DMS53 (cell line): ENCODE measurements at places on chromosomes 12 and 14.

DNA sequence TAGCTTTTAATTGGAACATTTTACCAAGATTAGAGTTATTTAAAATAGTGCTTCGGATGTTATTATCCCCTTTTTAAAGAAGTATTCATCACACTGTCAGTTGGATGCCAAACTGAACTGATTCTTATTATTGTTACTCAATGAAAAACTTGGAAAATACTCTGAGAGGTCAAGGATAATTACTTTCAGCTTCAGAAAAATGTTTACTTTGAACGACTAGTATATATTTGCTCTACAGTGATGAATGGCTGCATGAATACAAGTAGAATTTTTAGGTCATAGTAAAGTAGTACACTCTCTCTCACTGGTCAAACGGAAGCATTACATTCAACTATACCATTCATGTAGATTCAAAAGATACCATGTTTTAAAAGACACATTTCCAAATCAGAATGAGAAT lies 269.2 kb downstream of the CCDC91 start:
- no peak for DNase-seq

- peak; percentile 4 for DNase-seq
These were observed 25.5 kb downstream of the NKX2-8 start for GRCh38 chr14:36556811-36557433.

DNA sequence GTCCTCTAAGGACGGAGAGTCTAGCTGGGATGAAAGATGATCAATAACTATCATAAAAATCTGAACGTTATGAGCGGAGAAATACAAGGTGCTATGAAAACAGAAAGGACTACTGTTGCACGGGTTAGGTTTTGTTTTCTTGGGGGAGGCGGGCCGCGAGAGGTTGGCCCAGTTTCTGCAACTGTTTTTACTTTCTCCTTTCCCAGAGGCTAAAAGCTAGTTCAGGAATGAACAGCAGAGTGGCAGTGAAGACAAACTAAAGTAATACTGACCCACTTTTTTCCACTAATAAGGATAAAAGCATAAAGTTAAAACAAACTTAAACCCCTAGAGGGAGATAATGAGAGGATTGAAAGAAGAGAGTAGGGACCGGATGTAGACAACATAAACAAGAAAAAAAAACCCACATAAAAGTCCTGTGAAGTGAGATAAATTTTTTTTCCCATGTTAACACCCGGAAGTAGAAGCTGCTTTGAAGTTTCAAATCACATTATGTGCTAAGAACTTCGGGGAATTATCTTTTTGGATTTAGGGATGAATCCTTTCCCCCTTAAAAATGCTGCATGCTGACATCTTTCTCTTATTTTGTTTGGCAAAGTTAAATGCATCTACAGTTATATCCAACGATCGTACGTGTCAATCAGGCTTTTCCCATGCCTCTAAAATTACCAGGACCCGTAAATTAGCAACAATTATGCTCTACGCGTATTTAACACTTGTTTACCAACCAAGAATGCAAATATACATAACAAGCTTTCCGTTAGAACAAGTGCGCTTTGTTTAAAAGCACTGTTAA lies 1.0 kb upstream of the CDK17 start:
- peak; percentile 82 for DNase-seq

GRCh38 chr14:101879529-101880336 lies 84.6 kb upstream of the DYNC1H1 start:
- DNase-seq: no peak

- DNase-seq: no peak
These were observed 7.8 kb downstream of the WNT1 start for GRCh38 chr12:48985901-48986300.

DNA sequence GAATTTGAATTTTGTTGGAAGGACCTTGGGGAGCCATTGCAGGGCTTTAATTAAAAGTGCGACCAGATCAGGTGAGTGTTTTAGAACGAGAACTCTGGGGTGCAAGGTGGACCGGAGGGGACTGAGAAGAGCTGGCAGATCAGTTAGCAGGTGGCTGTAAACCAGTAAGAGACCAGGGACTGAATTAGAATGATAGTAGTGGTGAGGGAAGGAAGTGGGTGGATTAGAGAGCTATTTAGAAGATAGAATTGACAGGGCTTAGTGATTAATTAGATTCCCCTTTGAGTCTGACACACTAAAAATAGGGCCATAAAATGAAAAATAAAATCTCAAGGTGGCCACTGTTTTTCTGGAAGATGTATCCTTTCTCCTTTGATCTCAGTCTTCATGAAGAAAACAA lies 44.8 kb downstream of the PLXNC1 start:
- no peak for DNase-seq

DNA sequence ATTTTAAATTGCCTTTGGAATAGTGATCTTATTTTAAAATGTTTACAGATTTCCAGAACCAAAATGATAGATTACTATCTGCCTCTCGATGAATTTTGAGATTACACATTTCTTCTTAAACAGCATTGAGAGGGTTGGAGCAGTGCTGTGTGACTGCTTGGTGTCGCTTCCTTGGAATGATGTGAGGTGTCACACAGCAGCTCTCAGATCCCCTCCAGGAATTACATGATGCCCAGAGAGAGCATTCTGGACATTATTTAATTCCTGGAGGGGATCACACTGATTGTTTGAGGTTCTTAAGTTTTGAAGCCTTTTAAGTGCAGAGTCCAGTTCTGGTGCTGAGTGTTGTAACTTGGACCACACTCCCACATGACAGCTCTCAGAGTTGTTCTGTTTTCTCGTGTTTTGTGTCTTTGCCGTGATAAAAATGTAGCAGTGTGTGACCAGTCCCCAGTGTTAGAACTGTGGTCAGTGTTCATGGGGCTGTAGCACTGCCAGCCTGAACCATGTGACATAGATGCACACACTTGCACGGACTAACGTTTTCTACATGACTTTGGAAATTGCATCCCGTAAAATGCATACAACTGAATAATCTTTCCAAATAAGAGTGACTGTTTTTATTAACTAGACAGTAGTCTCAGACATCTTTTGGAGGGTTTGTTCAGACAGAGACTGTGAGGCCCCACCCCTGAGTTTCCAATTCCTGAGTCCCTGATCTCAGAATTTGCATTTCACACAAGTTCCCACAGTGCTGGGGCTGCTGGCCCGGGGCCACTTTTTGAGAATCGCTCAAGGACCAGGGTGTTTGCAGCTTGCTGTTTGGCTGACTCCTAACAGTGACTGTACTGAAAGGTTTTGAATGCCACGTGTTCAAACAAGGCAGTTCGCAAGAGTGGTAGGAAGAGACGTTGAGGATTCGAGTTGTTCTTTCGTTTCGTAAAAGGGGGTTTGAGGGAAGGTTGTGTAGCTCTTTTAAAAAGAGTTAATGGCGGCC lies 26.0 kb downstream of the XRCC3 start:
- no peak for DNase-seq

- no peak for DNase-seq
These were observed 107.6 kb downstream of the APAF1 start for GRCh38 chr12:98752726-98753125.

DNA sequence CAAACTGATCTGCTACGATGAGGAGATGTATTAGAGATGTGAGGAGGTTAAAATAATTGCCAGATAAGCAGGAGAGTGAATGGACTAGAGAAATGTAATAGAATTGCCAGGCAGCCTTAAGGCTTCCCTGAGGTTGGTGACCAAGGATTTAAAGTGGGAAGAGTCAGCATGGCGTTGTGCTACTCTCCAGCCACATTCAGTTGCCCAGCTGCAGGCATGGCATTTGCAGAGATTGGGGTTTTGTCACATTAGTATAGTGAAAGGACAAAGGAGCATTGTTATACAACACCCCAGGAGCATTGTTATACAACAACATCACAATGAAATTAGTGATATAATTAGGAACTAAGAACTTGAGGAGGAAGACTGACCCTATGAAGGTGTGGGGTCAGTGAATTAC lies 31.7 kb downstream of the MARK3 start:
- DNase-seq: no peak

DNA sequence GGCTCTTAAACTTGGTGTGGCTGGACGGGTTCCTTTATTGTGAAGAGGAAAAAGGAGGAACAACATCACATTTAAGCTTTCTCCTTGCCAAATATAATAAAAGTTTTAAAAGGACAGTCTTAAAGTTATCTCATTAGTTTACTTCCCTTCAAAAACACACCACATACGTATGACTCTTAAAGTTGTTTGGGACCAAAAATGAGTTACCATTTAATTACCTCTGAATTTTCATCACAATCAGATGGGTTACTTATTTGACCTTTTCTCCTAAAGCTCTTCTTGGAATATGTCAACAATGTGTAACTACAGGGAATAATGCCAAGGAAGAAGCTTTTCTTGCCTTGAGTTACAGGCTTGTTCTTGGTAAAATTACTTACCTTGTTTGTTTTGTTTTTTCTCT lies 16.4 kb downstream of the RAB21 start:
- DNase-seq: no peak

DNA sequence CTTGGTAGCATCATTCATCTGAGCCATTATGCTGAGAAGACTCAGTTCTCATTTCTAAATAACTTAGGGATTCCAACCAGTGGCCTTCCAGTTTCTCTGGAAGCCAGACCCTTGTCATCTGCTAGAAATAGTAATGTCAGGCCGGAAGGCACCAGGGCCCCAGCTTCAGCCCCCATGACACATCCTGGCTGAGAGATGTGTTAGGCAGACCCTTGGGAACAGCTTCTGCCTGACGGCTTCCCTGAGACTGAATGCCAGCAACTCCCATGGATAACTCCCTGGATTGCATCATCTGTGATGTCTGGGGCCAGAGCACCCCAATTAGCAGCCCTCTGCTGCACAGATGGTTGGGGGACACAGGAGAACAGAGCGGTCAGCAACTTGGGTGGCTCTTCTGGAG lies 583.5 kb upstream of the TBX3 start:
- no peak for DNase-seq

DNA sequence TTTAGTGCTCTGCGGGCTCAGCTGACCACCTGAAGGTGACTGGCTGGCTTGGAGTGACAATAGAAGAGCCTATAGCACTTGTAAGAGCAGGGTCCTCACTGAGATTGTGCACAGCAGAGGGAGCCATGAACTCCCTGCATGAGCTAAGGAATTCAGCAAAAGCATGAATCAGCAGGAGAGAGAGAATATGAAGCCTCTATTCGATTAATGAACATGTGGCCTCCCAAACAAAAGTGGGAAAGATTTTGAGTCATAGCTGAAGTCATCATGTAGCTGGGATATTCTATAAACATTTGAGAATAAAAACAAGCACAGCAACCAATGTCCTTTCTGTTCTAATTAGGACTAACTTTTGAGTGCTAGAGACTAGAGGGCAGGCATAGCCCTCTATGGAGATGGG lies 626.6 kb downstream of the DIO2 start:
- DNase-seq: no peak

DNA sequence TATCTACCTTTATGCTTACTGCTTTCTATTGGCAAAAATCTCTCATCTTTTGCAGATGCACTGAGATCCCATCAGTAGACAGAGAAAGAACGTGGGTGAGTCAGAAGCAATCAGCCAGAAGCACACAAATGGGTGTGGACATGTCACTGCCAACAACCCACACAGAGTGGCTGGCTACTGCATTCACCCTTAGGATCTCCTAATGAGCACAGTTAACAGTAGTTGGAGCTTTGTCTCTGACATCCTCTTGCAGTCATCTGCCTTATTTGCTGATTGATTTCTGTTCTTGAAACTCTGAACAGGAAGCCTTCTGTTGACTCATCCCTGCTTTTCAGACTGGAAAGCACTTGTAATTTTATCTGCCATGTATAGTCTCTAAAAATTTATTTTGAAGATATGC lies 117.2 kb downstream of the RGS6 start:
- DNase-seq: no peak

GRCh38 chr12:126879842-126880241 lies 1387.1 kb upstream of the TMEM132C start:
- no peak for DNase-seq

DNA sequence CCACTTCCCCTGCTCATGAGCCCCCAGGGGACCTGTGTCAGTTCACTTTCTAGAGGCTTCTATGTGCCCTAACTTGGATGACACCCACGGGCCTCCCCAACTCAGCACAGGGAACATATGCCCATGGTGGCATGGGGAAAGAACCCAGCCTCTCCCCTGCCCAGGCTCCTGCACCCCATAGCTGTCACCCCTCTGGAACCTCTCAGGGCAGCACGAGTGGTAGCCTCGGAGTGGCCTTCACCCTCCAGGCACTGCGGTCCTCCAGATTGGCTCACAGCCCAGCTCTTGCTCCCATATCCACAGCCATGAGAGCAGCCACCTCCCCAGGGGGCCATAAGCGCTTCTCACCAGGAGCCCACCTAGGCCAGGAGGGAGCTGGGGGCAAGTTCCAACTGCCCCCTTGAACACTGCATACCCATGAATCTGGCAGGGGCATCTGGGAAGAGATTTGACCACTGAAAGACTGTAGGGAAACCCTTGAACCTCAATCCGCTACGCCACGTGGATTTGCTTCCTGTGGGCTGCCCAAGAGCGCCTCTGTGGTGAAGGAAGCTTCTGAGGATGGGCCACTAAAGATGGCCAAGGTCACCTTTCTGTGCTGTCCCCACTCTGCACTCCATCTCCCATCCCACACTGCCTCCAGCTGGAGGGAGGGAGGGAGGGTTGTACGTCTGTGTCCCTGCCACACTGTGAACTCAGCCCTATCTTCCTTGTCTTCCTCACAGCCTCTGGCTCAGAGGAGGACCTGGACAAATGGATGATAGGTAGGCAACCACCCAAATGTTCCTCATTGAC lies 11.9 kb downstream of the PLD4 start:
- no peak for DNase-seq
